ENCODE measurements at places on chromosomes 1 and 21.

- no peak for DNase-seq
Observed at GRCh38 chr1:167152192-167152876, 58.5 kb downstream of the STYXL2 start.

DNA sequence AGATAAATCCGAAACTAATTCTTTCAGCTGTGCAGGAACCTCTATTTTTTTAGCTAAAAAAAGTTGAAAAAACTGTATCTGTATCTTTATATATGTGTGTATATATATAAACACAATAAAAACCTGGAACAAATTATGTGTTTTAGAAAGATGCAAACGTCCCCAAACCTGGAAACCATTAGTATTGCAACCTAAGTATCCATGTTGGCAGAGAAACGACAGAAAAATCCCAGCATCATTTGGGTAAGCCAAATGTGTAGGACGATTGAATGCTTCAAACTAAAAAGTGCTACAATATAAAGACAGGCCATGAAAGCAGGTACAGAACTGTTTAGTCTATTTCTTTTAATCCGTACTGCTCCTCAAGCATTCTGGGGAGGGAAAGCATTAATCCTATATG lies 87.9 kb downstream of the AHCTF1 start:
- DNase-seq, result no peak

DNA sequence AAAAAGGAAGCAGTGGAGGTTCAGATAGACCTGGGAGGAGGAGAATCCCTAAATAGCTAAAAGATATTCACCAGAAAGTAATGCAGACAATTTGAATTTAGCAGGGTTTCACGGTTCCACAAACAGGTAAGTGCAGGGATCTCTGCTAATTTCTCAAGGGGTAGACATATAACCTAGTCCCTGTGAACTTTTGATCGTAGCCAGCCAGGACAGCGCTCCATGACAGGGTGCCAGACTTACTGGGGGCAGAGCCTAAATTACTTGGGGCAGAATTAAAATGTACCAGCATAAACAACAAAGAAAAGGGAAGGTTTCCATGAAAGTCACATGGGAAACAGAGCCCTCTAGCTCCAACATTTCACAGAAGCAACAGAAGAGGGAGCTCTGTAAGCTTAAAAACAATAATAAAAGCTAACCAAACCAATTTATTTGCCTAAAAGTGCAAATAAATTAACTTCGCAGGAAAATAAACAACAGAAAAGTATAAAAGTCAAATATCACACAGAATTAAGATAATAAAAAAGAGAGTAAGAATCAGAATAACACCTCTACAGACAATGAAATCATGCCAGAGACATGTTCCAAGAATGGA lies 198.3 kb downstream of the DUSP10 start:
- no peak for DNase-seq

DNA sequence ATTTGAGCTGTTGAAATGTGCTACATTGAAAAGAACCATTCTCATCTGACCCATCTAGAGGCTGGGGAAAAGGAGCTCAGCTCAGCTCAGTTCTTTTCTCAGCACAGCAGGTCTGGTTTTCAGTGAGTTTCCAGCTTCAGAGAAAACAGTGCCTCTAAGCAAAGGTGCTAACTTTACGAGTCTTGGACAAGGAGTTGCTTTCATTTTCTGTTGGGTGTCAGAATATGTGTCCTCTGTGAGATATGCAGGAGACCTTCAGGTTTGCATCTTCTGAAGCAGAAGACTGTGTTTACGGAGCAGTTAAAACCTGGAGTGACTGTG lies 321.3 kb upstream of the USP24 start:
- no peak for DNase-seq

DNA sequence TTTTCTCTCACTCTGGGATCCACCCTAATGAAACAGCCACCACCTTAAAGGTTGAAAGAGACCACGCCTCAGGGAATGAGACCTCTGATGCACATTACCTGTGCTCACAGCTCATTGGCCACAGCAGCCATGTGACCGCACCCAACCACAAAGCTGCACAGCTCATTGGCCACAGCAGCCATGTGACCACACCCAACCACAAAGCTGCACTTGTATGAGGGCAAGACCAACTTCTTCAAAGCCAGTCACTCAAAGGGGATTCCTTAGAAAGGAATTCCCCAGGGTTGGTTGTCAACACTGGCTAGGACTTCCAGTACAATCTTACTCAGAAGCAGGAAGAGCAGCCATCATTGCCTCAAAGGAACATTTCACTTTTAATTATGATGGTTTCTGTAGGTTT lies 43.6 kb upstream of the PDE9A start:
- DNase-seq, result no peak

DNA sequence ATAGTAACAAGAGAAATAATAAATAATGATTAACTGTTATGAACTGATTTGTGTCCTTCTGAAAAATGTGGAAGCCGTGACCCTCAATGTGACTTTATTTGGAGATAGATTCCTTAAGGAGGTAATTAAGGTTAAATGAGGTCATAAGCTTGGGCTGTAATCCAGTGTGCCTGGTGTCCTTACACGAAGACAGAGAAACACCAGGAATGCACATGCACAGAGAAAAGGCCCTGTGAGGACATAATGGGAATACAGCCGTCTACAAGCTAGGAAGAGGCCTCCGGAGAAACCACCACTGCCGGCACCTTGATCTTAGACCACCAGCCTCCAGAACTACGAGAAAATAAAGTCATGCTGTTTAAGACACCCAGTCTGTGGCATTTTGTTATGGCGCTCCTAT lies 215.9 kb downstream of the NEGR1 start:
- DNase-seq, result no peak

- DNase-seq, result no peak
Observed at GRCh38 chr1:91765880-91766443, 120.0 kb downstream of the TGFBR3 start.

- no peak for DNase-seq
Observed at GRCh38 chr1:26469558-26469957, 2.7 kb upstream of the HMGN2 start.

GRCh38 chr1:64701071-64701470 lies 43.8 kb upstream of the RAVER2 start:
- DNase-seq, result no peak

- DNase-seq, result no peak
Observed at GRCh38 chr1:7893529-7894180, 40.8 kb upstream of the UTS2 start.

DNA sequence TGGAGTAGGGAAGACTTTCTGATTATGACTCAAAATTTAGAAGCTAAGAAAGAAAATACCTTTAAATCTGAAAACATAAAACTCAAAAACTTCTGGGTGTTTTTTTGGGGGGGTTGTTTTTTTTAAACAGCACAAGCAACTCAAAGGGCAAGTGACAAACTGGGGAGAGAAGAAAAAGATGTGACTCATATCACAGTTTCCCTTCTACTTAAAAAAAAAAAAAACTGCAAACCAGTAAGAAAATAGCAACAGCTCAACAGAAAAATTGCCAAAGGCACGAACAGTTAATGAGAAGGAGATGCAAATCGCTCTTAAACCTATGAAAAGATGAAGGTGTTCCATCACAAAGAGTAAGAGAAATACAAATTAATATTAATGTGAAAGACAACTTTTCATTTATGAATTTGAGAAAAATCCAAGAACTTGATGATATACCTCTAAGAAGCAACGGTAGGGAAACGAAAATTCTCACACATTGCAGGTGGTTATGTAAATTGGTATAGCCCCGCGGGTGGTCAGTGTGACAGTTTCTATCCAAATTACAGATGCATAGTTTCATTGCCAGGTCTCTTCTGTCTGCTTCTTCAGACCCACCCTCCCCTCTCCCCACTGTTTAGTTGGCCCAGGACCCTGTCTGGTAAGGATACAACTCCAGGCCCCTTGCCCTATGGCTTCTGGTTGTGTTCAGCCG lies 9.0 kb downstream of the IFNAR2 start:
- no peak for DNase-seq

DNA sequence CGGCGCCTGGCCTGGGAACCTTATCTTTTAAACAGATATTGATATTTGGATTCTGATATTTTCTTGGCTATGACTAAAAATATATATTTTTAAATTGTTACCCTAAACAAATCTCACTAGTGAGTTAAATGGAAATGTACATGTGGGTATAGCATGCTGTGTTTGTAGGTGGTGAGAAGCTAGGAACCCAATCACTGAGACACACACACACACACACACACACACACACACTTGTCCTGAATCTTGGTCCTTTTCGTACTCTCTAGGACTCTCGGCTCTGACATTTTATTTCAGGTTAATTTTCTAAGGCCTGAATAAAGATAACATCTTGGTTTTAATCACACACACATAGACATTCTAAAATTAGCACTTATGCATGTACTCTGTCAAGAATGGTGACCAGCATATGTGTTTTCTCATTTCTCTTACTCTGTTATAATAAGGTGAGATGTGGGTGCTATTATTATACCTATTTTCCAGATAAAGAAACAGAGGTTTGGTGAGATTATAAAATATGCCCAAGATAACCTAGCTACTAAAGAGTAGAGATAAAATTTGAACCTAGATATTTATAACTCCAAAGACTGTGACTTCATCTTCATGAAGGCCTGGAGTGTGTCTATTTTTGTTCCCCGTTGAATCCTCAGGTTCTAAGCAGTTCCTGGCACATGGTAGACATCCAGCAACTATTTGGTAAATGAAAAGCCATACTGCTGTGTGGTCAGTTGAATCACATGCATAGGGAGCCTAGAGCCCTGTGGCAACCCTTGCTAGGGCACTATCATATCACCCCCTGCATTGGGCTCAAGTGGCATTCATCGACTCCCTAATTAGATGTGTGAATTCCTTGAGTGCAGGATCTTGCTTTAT lies 85.0 kb upstream of the RAB3GAP2 start:
- DNase-seq, result no peak

GRCh38 chr1:78211483-78212092 lies 165.8 kb downstream of the GIPC2 start:
- no peak for DNase-seq

DNA sequence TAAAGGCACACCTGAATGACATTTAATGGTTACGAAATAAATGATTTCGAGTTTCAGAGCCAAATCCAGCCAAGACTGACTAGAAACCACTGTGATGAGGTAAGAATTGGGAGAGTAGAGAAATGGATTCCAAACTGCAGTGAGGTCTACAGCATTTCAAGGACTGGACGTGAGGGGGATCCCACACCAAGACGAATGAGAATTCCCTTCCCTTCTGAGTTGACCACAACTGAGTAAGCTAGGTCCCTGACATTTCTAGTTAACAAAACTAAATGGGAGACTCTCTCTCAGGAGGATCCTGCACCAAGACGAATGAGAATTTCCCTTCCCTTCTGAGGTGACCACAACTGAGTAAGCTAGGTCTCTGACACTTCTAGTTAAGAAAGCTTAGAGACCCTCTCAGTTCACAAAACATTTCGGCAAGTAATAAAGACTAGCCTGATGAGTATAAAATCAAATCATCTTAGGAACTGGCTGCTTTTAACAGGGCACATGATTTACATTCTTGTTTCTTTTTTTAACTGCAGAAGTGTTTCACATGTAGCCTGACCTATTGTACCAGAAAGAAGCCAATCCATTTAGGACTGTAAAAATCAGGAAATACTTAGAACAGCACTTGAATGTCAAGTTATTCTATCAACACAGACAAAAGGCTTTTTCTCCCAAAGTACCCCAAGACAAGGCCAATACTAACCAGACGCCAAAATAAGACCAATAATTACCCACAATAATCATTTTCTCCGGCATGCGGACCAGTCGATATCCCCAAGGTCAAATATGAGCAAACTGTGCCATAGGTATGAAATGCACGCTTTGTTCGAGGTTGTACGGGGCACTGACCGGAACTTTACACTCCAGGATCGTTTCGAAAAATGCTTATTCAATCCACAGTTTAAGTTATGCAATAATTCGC lies 1.4 kb upstream of the SPATA1 start:
- no peak for DNase-seq

DNA sequence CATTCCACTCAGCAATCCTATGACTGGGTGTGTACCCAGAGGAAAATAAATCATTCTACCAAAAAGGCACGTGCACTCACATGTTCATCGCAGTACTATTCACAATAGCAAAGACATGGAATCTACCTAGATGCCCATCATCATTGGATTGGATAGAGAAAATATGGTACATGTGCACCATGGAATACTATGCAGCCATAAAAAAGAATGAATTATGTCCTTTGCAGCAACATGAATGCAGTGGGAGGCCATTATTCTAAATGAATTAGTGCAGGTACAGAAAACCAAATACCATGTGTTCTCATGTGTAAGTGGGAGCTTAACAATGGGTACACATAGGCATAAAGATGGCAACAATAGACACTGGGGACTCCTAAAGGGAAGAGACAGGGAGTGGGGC lies 39.9 kb upstream of the SLC35F3 start:
- DNase-seq, result no peak

DNA sequence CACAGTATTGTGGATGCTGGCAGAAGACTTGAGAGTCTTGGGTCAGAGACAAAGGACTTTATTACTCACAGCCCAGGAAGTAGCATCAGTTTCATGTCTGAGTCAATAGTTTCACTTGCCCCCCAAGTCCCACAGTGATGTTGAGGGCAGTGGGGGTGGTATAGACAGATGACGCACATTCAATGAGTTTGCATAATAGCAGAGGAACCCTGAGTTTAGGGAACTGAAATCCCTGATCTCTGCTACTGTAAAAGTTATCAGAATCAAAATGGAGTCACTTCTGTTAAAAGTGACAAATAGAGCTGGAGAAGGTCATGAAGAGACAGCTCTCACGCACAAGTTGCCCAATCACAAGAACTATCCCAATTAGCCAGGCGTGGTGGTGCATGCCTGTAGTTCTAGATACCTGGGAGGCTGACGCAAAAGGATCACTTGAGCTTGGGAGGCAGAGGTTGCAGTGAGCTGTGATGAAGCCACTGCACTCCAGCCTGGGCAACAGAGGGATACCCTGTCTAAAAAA lies 11.5 kb upstream of the HCRTR1 start:
- DNase-seq, result no peak

DNA sequence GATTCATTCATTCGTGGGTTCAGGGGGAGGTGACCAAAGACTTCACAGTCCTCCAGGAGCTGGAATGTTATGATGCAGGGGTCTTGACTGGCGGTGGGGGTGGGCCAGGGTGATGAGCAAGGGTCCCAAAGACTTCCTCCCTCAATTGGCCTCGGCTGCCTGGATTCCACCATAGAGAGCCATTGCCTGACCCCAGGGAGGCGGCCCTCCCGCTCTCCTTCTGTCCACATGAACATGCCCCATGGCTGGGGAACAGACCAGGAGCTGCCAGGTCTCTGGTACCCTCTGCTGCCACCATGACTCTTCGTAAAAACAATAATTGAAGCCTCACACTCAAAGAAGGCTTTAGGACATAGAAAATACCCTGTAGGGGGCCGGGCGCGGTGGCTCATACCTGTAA lies 102.5 kb upstream of the CASZ1 start:
- DNase-seq, result no peak

DNA sequence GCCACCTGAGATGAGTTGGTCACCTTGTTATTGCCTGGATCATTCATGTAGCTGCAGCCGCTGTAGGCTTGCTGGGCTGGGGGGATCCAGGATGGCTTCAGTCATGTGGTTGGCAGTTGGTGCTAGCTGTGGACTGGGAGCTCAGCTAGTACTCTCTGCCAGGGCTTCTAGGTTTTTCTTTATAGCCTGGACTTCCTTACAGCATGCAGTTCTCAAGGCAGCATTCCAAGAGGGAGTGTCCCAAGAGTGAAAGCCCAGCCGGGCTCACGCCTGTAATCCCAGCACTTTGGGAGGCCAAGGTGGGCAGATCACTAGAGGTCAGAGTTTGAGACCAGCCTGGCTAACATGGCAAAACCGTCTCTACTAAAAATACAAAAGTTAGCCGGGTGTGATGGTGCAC lies 23.7 kb upstream of the ACTL8 start:
- no peak for DNase-seq
